ENCODE measurements at places on chromosomes 4 and X. TPM values are rescaled to one million over a fixed set of nuclear protein-coding genes. Genes with fewer than 3 reads are reported as not detected.

HMGN5 gene
- 1.9 TPM for total RNA-seq

PFKFB1 gene
- total RNA-seq: 0.74 TPM

CXCL11 gene
- total RNA-seq: not detected

GRCh38 chr4:163556177-163556576 is 61.7 kb downstream of the TMA16 start:
- peaks cover 6% of the 10 kb centered on the region for H3K36me3 ChIP-seq
- DNase-seq: no peak
- H3K4me1 ChIP-seq: no peaks in the 10 kb centered on the region
- no peak overlapping the region for H3K4me3 ChIP-seq

DNA sequence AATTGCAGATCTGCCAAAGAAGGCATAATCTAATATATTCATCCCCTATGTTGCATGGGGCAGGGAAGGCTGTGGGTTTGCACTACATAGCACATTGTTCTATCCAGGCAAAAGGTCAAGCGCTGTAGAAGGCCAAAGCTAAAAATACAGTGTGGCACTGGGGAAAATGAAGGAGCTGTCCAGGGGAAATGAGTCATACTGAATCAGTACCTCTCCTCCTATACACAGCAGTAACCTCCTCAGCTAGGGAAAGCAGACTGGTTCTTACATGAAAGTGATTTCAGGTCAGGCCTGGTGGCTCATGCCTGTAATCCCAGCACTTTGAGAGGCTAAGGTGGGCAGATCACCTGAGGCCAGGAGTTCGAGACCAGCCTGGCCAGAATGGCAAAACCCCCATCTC is 31.0 kb upstream of the SLC25A4 start:
- H3K27ac ChIP-seq: no peak overlapping the region
- H3K4me1 ChIP-seq: no peaks in the 10 kb centered on the region
- no peak overlapping the region for H3K4me3 ChIP-seq
- no peak for DNase-seq
- no peaks in the 10 kb centered on the region for H3K36me3 ChIP-seq

EGF gene
- 6.2 TPM for total RNA-seq

SYNPO2 gene
- 0.09 TPM for total RNA-seq

- H3K36me3 ChIP-seq: no peaks in the 10 kb centered on the region
- DNase-seq: no peak
- H3K27ac ChIP-seq: no peak overlapping the region
These were observed 67.2 kb downstream of the INPP4B start for GRCh38 chr4:142778900-142779299.

DNA sequence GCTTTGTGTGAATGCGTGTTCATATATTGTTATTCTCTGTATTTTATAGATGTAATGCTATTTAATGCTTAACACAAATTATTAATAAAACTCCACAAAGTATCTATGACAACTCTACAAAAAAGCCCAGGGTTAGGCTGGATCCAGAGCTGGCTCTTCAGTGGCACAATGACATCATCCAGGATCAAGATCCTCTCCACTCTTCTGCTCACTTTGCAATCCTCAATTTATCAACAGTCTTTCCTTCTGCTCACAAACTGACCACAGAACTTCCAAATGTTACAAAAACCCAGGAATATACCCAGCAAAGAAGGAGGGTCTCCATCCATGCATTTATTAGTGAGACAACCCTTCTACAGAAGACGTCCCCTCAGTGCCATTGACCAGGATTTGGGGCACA is 132.3 kb downstream of the HNRNPD start:
- no peaks in the 10 kb centered on the region for H3K4me1 ChIP-seq
- H3K27ac ChIP-seq: no peak overlapping the region
- no peaks in the 10 kb centered on the region for H3K36me3 ChIP-seq
- H3K27me3 ChIP-seq: no peaks in the 10 kb centered on the region

UGT2B11 gene
- total RNA-seq: not detected
